Panc1 (cell line): ENCODE measurements at places on chromosomes 1 and 21.

GRCh38 chr1:199335496-199335895 lies 692.0 kb upstream of the NR5A2 start:
- no peak for DNase-seq

DNA sequence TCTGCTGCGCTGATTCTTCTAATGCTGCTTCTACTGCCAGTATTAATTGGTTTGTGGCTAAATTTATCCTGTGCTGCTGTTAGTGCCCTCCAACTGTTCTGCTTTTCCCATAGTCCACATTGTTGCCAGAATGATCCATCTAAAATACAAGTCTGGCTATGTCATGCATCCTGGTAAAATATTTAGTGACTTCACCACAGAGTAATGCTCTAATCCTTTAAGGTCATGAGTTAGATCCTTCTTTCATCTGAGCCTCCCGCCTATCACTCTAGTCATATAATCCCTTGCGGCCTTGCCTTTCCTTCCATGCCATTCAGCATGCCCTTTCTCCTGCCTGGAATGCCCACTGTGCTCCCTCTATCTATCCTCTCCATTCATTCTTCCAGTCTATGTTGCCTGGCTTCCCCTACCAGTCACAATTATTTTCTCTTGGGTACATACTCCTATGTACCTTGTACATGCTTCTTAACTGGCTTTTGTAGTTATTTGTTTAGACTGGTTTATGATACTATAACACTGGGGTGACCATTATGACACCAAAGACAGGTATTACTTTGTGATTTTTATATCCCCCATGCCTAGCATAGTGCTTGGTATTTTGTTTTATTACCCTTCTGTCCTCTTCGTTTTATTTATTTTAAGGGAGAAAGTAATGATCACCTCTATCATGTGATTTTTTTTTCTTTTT lies 144.0 kb downstream of the MAGI3 start:
- no peak for DNase-seq

DNA sequence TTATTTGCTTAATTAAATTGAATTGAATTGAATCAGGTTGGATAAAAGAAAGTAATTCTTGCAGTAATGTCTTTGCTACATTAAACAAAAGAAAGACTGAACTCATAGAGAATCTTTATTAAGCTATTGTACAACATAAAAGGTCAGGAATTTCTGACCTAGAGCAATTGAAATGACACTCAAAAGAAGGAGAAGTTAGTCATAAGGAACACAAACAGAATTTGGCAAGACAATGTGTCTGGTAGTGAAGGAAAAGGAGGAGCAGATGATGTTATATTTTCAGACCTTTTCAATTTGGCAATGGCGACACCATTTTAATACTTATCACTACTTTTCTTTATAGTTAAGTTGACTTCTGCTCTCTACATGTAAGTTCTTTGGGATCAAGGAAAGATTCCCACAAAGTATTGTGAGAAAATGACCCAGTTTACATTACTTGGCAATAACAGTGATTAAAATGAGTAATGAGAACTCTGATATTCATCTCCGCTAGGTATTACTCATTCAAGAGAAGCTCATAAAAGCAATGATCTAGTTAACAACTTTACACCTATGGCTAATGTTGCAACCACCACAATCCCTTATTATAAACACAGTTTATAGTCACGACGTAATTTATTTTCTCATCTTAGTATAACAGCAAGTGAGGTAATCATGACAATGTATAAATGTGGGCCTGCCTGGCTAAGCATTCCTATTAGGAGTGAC lies 14.7 kb upstream of the KRTAP21-1 start:
- no peak for DNase-seq

DNA sequence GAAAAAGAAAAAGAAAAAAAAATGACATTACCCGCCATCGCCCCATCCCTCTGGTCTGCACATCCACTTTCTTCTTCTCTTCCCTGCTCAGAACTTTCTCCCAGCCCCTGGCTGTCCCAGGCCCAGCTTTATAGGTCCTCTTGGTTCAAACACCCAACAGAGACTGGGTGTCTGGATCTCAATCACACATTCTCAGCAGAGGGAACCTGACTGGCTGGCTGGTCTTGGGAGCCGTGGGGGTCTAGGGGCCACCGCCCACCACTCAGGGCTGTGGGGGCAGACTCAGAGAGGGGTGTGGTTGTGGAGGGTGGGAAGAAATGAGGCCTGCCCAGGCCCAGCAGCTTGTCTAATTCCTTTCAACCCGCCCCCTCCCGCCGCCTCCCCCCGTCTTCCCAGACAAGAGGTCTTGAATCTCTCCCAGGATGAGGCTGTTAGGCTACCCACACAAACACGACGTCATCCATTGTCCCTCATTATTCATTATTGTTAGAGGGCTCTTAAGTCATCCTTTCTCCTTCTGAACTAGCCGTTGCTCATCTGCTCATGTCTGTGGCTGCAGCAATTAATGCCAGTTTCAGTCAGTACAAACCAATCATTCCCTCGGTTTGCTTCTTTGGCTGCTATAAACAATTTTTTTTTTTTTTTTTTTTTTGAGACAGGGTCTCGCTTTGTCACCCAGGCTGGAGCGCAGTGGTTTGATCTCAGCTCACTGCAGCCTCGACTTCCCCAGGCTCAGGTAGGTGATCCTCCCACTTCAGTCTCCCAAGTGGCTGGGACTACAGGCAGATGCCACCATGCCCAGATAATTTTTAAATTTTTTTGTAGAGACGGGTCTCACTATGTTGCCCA lies 40.6 kb upstream of the CLIC4 start:
- no peak for DNase-seq

DNA sequence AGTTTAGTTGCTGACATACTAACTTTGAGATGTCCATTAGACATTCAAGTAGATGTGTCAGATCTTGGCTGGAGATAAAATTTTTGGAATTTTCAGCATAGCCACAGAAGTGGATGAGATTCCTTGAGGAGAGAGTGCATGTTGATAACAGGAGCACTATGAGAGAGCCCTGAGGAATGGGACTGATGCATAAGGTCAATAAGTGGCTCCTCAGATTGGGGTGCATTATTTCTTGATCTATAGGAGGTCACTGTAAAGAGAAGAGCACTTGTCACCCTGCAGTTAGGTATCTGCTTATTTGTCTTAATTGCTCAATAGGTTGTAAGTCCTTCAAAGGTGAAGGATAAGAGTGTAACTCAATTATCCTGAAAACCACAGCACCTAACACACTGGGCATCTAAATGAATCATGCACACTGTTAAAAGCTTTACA lies 52.0 kb upstream of the TACSTD2 start:
- no peak for DNase-seq

GRCh38 chr1:89274411-89274857 lies 1.8 kb upstream of the GBP5 start:
- no peak for DNase-seq

DNA sequence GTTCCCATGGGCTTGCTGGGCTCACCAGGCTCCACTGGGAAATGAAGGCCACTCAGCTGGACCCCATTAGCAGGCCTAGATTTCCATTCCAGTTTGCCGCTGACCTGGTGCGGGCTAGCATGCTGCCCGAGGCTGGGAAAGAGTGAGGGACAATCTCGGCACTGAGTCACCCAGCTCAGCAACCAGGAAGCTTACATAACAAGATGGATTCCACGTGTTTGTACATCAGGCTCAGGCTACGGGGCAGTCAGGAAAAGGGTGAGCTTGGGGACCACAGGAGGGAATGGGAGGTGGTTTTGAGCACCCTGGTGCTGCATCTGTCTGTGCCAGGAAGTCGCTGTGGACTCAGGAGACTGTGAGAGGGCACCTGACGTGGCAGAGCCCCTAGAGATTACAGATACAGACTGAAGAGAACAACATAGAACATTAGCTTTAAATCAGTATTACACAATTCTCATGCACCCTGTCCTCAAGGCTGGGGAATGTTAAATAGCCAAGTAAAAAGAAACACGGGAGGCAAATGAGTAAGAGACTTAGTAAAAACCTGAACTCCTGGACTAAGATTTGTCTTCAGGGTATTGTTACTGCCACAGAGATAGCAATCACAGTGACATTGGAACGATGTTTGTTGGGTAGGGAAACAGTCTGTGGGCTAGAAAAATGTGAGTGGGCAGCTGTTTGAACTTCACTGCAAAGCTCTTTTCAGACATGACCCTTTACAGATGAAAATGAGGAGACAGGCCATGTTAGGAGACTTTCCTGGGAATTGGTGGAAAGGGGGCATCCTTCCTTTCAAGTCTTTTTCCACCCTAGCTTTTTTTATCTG lies 51.1 kb downstream of the GLUL start:
- DNase-seq = no peak

DNA sequence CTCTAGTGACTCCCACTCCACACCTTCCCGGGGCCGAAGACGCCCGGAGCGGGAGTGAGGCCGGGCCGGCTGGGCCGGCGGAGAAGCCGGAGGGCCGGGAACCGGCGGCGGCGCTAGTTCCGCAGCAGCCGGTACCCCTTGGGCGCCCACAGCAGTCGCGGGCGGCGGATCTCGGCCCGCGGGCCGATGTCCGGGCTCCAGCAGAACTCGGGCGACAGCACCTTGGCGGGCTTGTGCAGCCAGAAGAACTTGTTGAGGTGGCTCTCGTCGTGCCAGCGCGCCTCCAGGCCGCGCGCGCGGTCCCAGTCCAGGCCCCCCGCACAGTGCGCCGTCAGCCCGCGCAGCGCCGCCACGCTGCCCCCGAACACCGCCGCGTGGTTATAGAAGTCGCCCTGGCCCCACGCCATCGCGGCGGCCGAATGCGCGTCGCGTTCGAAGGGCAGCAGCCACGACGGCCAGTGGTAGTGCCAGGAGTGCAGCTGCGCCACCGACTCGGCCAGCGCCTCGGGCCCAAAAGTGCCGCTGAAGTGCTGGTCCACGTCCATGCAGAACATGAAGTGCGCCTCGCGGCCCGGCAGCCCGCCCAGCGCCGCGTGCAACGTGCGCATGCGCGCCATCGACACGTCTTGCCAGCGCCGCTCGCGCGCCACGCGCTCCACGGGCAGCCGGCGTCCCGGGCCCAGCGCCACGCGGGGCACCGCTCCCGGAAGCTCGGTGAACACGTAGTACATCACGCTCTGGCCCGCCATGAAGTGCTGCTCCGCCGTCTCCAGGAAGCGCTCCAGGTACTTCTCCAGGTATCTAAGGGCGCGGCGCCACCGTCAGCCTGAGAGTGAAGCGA lies 14.0 kb downstream of the A3GALT2 start:
- DNase-seq = no peak

- DNase-seq = no peak
These were observed 12.9 kb downstream of the MEAF6 start for GRCh38 chr1:37501661-37502060.

DNA sequence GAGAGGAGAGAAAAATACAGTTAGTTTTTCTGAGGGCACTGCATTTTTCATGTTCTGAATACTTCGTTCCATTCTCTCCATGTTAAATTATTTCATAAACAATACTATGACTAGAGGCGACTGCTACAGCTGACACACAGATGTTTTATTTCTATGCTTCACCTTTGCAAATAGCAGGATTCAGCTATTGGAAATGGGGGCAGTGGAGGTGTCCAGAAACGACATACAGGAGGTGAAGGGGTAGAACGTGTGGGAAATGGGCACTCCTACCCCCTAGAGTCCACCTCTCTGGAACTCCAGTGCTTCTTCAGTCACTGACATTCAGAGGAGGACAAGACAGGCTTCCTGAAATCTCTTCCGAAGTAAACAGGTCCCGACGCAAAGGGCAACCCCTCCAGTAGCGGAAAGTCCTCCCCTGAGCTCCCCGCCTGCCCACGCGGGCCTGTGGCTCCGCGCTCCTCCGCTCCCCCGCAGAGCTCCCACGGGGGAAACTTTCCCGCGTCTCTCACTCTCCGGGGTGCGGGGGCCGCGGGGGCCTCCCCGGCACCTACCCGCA lies 480 bp downstream of the DPYD start:
- DNase-seq = no peak

DNA sequence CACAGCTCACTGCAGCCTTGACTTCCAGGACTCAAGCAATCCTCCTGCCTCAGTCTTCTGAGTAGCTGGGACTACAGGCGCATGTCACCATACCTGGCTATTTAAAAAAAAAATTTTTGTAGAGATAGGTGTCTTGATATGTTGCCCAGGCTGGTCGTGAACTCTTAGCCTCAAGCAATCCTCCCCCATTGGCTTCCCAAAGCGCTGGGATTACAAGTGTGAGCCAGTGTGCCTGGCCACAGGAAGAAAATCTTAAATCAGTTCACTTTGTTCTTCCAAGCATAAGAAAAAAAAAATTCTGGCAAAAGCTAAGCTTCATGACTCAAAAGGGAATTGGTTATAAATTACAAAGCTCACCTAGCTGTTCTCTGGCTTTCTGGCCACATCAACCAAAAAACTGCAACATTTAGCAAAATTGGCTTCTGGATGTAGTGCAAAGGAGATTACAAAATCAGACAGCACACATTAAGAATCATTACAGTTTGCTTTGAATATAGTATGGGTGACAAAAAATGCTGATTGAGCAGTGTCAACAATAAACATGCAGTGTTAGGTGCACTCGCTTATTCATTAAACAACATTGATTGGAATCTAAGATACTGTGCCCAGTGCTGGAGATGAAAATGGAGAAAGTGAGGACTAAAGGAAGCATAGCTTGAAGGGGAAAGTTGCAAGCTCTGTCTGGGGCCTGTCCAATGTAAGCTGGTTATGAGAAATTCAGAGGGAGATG lies 76.7 kb downstream of the KCTD3 start:
- DNase-seq = no peak
